ENCODE measurements at places on chromosomes 11 and 22.
A peak's percentile ranks its signal among the peaks of the same experiment; 100 is the strongest.

GRCh38 chr11:74636630-74637184 lies 44.3 kb downstream of the POLD3 start:
- DNase-seq = no peak

DNA sequence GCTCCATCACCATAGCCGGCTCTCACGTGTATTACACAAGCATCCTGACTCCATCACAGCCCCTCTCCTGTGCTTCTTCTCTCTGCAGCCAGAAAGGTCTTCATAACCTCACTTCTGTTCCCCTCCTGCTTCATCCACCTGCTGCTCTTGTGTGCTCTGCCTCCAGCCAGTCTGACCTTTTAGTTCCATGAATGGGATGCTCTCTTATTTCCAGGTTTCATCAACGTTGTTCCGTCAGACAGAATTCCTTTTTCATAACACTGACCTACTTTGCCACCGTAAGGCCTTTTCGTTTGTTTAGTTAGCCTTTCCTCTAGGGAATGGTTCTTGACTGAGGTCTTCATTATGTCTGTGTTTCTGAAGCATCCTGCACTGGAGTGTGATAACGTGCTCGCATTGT lies 18.8 kb downstream of the GRAMD1B start:
- no peak for DNase-seq

DNA sequence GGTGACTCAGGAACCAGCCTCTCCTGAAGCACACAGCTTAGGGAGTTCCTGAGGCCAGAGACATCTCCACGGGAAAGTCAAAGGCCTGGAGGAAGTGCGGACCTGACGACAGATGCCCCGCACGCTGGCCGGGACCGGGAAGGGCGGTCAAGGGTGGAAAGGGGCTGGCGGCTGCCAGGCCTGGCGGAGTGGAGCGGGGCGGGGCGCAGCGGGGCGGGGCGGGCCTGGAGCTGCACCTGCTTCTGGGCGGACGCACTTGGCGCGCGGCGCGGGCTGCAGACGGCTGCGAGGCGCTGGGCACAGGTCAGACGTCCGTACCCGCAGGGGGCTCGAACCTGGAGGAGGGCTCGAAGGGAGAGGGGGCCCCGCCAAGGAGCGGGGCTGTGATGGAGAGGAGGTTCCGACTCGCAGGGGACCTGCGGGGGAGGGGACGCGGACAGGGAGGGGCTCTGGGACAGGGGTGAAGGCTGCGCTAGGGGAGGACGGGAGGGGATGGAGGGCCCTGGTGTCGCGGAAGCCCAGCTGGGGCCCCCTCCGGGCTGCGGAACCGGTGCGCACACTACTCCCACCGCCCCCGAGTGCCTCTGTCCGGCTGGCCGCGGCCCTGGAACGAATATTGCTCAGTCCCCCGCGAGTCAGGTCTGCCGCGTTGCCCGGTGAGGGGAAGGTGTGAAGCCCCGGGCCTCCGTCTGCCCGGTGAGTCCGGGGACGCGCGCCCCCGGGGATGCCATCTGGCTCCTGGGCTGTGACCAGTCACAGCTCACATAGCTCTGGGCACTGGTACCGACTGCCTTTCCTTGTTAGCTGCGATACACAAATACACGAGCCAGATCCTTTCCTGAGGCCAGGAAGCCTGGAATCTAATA lies at the start of gene TMEM45B:
TSS of gene TMEM45B (plus strand) at position 253 of the 866 bp plus-strand sequence. CDS start 36,635 bp downstream, outside the sequence.
- DNase-seq = no peak

DNA sequence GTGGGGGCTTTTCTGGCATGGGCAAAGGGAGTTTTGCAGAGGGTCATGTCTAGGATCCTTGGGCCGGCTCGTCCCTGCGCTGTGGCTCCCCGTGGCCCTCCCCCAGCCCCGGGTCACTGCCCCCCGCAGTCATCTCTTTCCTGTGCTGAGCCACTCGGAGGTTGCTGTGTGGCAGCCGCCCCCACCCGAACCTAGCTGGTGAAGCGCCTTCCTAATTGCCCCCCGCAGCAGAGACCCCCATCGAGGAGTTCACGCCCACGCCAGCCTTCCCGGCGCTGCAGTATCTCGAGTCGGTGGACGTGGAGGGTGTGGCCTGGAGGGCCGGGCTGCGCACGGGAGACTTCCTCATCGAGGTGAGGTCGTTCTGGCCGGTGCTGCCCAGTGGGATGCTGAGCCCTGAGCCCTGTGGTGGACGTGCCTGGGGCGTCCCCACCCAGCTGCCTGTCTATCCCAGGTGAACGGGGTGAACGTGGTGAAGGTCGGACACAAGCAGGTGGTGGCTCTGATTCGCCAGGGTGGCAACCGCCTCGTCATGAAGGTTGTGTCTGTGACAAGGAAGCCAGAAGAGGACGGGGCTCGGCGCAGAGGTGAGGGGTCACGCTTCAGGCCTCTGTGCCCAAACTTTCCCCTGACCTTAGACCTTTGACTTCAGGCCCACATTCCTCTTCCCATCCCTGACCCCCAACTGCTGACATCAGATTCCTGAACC lies 32.0 kb downstream of the SHANK3 start:
- DNase-seq = no peak

DNA sequence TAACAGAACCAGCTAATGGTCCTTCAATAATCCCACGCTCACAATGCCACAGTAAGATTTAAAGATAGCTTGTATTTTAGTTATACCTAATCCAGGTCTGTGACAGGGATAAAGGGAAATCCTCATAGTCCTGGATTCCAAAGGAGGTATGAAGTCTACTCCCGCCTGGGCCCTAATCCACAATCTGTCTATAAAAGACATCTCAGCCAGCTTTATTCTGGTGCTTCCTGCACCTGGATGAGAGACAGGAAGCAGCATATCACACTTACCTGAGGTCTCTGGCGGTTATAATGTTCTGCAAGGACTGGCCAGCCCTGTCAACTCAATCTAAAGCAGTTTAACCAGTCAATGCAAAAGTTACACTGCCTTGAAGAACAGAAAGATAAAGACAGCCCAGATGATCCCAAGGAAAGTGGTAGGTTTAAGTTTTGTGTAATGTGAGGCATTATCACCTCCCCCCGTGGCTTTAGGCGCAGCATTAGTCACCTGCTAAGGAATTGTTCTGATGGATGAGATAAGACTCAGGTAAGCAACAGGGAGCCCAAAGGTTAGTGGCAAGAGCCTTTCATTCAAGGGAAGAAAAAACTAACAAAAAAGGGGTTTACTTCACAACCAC lies 57.6 kb downstream of the PLEKHA7 start:
- DNase-seq = no peak

DNA sequence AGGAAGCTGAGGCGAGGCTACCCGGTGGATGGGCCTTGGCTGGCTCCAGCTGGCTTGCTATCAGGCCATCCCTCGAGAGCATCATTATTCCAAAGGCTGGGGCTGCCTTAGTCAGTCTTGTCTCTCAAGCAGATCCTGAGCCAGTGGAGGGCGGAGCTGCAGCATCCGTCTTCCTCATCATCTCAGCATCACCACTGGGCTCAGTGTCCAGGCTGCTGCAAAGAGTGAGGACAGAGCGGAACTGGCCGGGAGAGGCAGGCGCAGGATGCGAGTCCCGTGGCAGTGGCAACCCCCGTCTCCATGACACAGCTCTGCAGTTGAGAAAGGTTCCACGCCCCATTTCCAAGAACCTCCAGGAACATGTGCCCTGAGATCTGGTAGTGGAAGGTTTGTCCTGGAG lies 4.4 kb downstream of the TP53I11 start:
- DNase-seq = no peak

DNA sequence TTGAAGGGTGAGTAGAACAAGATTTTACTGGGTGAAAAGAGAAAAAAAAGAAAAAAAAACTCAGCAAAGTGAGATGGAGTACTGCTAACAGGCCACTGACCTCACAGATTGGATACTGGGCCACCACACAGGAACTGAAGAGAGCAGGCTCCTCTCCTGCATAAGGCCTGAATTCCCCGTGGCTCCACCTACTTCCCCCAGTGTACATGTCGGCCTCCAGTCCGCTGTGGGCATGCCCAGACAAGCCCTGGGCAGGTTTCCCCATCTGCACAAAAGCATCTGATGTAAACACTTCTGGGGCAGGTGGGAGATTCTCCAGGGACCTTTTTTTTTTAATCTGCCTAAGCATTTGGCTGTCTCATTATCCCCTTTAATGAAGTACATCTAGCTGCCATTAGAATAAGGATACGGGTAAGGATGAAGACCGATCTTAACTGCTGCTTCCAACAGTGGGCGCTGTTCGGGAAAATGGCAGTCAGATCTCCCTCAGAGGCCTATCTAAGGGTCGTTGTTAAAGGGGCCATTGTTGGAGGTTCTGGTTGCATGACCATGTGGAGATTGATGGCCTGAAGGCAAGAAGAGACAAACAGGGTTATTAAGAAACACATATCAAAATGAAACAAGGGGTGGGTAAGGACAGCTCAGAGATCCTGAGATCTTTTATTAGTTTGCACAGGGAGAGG lies 48.5 kb downstream of the MS4A13 start:
- peak; percentile 22 for DNase-seq

DNA sequence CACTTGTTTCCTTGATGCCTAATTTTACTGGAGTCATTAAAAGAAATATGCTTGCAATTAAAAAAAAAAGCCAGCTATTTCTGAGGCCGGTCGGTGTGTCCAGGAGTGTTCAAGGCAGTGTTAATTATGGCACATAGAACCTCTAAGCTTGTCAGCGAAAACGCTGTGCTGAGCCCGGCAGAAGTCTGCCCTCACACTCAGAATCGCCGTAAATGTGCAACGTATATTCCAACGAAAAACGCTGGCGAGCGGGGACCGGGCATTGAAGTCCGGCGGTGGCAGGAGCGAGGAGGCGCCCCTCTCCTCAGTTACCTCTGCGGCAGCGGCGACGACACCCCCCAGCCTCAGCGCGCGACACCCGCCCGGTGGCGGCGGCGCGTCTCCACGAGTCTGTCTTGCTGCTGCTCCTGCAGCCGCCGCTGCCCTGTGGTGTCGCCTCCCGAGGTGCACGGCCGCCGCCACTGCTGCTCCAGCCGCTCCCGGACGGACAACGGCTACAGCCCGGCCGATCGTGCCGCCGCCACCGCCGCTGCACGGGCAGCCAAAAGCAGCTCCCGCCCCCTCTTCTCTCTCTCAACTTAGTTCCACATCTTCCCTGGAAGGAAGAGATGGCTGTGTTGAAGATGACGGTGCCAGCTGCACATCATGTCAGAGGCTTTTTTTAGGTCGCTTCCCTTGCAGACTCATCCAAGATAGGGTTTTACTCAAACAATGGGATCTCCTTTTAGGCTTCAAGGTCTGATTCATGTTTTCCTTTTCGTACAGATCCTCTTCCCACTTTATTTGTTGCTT lies 56.0 kb downstream of the JAM3 start:
- DNase-seq = no peak

GRCh38 chr11:47185305-47186075 lies 744 bp downstream of the PACSIN3 start:
- DNase-seq = no peak

GRCh38 chr11:47018637-47019036 lies 82.1 kb downstream of the CSTPP1 start:
- no peak for DNase-seq

GRCh38 chr22:37940698-37941376 lies 12.6 kb downstream of the C22orf23 start:
- DNase-seq = no peak

DNA sequence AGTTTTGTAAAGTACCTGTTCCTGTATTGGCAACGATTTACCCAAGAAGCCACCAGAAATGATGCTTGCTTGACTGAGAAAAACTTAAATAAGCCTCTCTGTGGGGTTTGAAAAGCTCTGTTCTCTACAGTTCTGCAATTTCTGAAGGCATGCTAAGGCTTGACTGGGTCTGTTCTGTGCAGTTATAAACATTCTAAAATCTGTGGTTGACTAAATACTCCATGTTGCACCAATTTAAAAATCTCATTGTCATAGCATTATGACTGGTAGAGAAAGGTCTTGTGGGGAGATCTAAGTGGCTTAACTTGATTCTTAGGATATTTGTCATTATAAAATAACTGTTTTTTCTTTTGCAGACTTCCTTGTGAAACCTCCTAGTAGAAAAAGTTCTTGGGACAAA lies 73.7 kb downstream of the MTMR3 start:
- DNase-seq = no peak

DNA sequence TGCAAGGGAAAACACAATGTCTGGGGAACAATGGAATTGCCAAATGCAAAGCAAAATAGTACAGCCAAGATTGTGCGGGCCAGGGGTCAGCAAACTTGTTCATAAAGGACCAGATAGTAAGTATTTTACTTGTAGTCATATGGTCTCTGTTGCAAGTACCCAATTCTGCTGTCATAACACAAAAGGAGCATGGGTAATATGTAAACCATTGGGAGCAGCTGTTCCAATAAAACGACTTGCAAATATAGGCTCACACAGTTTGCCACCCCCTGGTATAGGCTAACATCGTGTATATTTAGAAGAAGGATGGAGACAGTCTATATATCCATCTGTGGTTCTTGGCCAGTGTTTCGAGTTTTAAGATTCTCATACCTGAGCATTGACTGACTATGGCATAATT lies 15.6 kb downstream of the SDHAF2 start:
- DNase-seq = no peak

- no peak for DNase-seq
Observed at GRCh38 chr11:123654566-123655081, at the start of gene SCN3B. Gene SCN3B (minus strand): TSS chr11:123654624. CDS start chr11:123653801, 823 bp downstream.

- DNase-seq = no peak
Observed at GRCh38 chr22:31439808-31440207, 40.4 kb downstream of the DRG1 start.

- DNase-seq = no peak
Observed at GRCh38 chr22:41925783-41926460, 684 bp downstream of the TNFRSF13C start.

GRCh38 chr11:47161134-47161854 lies 15.4 kb downstream of the ARFGAP2 start:
- no peak for DNase-seq

DNA sequence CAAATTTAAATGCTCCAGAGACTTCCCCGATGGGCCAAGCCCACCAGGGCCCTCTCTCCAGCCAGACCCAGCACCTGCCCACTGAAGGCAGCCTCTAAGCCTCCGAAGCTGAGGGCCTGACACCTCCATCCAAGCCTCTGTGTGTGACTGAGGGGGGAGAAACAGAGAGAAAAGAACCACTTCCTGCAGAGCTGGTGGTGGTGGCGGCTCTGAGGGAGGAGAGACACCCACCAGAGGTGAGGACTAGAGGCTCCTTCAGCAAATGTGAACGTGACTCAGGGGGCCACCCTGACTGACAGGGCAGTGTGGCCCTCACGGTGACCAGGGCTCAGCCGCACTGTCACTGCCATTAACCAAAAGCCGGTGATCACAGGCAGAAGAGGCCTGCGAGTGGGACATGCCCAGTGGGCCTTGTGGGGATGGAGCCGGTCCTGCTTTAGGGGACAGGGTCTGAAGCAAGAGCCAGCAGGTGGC lies 31.0 kb upstream of the CD5 start:
- no peak for DNase-seq

GRCh38 chr11:71489311-71490043 lies 36.5 kb downstream of the NADSYN1 start:
- DNase-seq = no peak
